Naive thymus-derived CD4-positive, alpha-beta T cell (primary cell): ENCODE measurements at places on chromosomes 11 and 22. TPM values are rescaled to one million over a fixed set of nuclear protein-coding genes. Genes with fewer than 3 reads are reported as not detected.

DNA sequence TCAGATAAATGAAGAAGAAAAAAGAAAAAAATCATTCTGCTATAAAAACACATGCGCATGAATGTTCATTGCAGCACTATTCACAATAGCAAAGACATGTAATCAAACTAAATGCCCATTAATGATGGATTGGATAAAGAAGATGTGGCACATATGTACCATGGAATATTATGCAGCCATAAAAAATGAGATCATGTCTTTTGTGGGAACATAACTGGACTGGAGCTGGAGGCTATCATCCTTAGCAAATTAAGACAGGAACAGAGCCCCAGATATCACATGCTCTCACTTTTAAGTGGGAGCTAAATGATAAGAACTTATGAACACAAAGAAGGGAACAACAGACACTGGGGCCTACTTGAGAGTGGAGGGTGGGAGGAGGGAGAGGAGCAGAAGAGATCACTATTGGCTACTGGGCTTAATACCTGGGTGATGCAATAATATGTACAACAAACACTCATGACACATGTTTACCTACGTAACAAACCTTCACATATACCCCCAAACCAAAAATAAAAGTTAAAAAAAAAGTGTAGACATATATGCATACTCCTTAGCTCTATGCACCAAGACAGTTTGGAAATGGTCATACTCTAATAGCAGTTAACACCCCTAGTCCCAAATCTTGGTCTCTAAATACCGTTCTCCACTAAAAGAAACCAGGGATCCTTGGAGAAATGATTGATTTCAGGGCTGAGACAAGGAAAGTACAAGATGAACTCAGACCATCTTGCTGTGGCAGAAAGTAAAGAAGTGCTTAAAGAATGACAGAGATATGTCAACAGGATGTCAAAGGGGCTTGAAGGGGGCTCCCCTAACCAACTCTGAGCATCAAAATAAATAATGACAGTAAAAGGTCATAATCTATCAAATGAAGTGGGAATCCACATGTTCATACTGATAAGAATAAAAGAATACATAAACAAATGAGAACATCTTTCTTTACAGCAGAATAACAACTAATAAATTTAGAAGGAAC is 17.1 kb upstream of the DDX6 start:
- H3K27ac ChIP-seq = peak overlapping the region; percentile 11
- H3K4me1 ChIP-seq = no peaks in the 10 kb centered on the region
- H3K36me3 ChIP-seq = no peaks in the 10 kb centered on the region
- H3K4me3 ChIP-seq = no peak overlapping the region
- no peaks in the 10 kb centered on the region for H3K27me3 ChIP-seq
- DNase-seq = no peak

DNA sequence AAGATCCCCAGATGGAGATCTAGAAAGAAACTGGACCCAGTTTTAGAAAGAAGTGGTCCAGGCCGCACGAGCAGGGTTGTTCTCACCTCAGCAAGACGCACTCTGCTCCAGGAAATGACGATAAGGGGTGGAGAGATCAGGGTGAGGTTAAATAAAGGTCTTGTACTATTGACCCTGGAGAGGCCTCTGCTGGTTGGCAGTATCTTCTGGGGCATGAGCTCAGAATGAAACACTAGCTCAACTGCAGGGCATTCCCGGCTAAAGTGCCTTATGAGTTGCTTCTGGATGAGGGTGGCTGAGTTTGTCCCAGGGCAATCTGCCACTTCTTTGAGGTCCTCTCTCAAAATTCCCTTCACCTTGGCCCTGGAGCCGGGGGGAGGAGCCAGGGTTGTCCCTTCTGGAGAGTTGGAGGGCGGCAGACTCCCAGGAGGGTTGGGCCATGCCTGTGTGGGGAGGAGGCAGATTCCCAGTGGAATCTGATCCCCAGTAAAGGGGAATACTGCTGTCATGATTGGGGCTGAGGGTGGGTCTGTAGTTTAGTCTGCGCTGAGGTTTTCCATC is 10.9 kb downstream of the USP2 start:
- H3K4me3 ChIP-seq = no peak overlapping the region
- H3K27ac ChIP-seq = no peak overlapping the region
- no peaks in the 10 kb centered on the region for H3K36me3 ChIP-seq
- H3K4me1 ChIP-seq = peaks cover 11% of the 10 kb centered on the region
- peaks cover 8% of the 10 kb centered on the region for H3K27me3 ChIP-seq
- no peak for DNase-seq

- H3K27ac ChIP-seq = no peak overlapping the region
- no peak for DNase-seq
- no peaks in the 10 kb centered on the region for H3K36me3 ChIP-seq
- H3K4me1 ChIP-seq = no peaks in the 10 kb centered on the region
- H3K27me3 ChIP-seq = no peaks in the 10 kb centered on the region
These were observed 53.5 kb downstream of the TEAD1 start for GRCh38 chr11:12727563-12728211.

DNA sequence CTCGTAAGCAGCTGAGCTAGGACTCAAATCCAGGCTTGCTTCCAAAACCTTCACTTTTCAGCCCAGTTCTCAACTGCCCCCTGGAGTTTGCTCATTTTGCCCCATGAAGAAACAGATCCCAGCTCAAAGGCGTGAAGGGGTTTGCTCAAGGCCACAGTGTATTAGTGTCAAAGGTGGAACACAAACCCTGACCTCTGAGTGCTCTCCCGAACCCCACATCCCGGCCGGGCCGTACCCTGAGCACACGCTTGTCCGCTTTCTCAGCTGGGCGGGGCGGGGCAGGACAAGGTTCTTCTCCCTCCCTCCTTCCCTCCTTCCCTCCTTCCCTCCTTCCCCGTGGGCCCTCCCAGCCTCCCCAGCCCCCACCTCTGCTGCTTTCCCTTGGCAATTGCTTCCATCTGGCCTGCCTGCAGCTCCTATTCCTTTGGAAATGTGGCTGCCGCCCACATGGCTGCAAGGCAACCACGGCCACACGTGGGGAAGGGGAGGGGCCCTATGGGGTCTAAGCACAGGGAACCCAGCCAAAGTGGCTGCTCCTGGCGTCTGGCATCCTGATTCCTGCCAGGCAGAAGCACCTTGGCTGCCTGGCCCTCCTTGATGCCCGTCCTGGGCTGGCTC is 4.1 kb downstream of the ST3GAL4 start:
- no peak overlapping the region for H3K4me3 ChIP-seq
- no peaks in the 10 kb centered on the region for H3K36me3 ChIP-seq
- H3K27ac ChIP-seq = no peak overlapping the region
- no peaks in the 10 kb centered on the region for H3K27me3 ChIP-seq
- peaks cover 12% of the 10 kb centered on the region for H3K4me1 ChIP-seq

- no peaks in the 10 kb centered on the region for H3K4me1 ChIP-seq
- no peaks in the 10 kb centered on the region for H3K27me3 ChIP-seq
- no peak overlapping the region for H3K27ac ChIP-seq
- H3K4me3 ChIP-seq = no peak overlapping the region
- no peak for DNase-seq
These were observed 152.8 kb upstream of the ZBED5 start for GRCh38 chr11:11010624-11011127.

- H3K36me3 ChIP-seq = no peaks in the 10 kb centered on the region
- H3K27ac ChIP-seq = no peak overlapping the region
- no peak for DNase-seq
These were observed 57.6 kb upstream of the SEPTIN5 start for GRCh38 chr22:19656541-19657251.

DNA sequence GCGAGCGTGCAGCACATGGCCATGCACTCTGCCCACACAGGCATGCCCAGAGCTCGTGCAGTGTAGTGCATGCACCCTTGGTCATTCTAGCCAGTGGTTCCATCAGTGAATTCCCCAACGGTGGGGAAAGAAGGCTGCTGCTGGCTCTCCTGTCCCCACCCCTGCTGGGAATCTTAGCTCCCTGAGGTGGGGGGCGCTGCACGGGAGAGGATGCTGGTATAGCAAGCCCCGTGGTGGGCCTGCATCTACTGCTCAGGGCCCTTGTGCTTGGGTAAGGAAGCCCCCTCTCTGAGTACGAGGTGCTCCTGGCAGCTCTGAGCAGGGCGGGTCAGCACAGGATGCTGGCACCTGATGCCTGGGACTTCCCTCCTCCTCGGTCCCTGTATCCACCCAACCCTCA is 18.5 kb upstream of the BAIAP2L2 start:
- no peaks in the 10 kb centered on the region for H3K4me1 ChIP-seq
- H3K27me3 ChIP-seq = no peaks in the 10 kb centered on the region
- no peak for DNase-seq
- H3K27ac ChIP-seq = no peak overlapping the region

DNA sequence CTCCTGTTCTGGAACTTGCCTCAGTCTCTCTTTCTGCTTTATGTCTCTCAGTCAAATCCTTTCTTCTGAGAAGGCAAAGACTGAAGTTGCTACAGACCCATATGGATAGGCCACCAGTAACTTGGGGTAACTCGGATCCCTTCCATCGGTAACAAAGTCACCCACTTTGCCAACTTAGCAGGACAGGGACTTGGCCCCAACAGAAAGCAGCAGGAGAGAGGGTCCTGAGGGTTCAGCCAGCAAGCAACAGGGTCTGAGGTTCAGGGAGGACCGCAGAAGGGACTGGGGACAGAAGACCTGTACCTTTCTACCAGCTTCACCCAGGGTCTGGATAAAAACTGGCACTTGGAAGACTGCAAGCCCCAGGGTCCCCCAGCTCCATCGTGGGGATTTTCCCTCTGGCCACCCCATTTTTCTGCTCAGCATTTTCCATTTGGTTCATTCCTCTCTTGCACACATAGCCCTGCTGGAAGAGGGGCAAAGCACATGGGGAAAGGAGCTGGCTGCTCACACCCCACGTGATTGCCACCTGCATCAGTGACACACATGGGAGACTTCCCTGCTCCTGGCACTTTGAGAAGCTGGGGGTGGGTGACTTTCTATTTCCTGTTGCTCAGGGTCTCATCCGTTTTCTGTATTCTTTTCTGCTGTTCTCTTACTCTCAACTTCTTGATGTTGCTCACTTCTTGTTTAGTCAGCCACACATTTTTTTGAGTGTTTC is 34.6 kb upstream of the GNAZ start:
- no peaks in the 10 kb centered on the region for H3K4me1 ChIP-seq
- no peak overlapping the region for H3K27ac ChIP-seq
- H3K4me3 ChIP-seq = no peak overlapping the region
- no peaks in the 10 kb centered on the region for H3K27me3 ChIP-seq

- H3K4me3 ChIP-seq = no peak overlapping the region
- H3K27ac ChIP-seq = no peak overlapping the region
- H3K4me1 ChIP-seq = peaks cover 64% of the 10 kb centered on the region
- no peaks in the 10 kb centered on the region for H3K27me3 ChIP-seq
- DNase-seq = no peak
- H3K36me3 ChIP-seq = peaks cover 35% of the 10 kb centered on the region
These were observed 8.5 kb downstream of the APOL3 start for GRCh38 chr22:36152088-36152487.

DNA sequence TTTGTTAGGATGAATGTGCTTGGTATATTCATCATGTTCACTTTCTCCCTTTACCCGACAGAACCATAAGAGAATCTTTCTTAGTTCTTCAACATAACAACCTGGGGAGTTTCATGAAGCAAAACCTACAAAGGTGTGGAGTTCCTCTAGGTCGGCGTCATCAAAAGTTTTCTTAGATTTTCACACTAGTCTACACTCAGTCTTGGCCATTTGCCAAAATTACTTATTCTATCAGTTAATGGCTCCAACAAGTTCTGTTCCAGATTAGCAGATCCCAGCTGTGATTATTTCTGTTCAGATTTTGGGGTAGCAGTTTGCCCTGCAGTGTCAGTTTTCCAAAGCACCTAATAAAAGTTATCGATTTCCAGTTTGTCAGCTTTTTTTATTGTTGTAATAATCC is 935.8 kb upstream of the RAG2 start:
- H3K36me3 ChIP-seq = no peaks in the 10 kb centered on the region
- H3K4me1 ChIP-seq = no peaks in the 10 kb centered on the region
- H3K4me3 ChIP-seq = no peak overlapping the region
- no peak for DNase-seq
- no peaks in the 10 kb centered on the region for H3K27me3 ChIP-seq

DNA sequence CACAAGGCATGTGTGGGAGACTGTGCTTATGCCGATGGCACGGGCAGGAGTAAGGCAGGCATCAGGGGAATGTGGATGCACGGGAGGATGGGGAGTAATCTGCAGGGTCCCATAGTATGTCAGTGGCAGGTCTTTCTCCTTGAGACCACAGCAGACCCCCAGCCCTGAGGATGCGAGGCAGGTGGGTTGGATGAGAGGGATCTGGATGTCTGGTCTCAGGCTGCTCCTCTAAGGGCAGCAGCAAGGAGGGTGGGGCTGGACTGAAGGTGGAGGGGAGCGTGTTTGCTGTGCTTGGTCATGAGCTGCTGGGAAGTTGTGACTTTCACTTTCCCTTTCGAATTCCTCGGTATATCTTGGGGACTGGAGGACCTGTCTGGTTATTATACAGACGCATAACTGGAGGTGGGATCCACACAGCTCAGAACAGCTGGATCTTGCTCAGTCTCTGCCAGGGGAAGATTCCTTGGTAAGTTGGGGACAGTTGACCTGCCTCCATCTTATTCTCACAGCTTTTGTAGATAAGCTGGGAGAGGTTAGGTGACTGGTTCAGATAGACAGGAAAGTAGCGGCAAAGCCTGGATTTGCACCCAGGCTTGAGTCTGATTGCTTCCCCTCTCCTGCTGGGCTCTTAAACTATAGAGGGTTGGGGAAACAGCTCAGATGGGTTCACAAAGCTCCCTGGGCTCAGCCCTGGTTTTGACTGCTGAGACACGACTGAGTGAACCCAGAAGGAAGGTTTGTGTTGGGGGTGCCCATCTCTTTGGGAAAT is at the start of gene APOL1:
APOL1 (plus strand) TSS at position 380 of the 769 bp plus-strand sequence. CDS start 1,823 bp downstream, outside the sequence.
- peak within 1 kb of the TSS; percentile 73 for H3K27ac ChIP-seq
- peak; percentile 47 for DNase-seq
- H3K36me3 ChIP-seq = no peaks in the 10 kb centered on the region
- peaks cover 24% of the 10 kb centered on the region for H3K4me1 ChIP-seq
- H3K27me3 ChIP-seq = no peaks in the 10 kb centered on the region

TNNT3 gene
- polyA plus RNA-seq = 0.31 TPM

RAD9A gene
- 6.3 TPM for polyA plus RNA-seq

PATE4 gene
- not detected for polyA plus RNA-seq

WBP2NL gene
- 0.43 TPM for polyA plus RNA-seq

PANX3 gene
- polyA plus RNA-seq = not detected
